ENCODE measurements at places on chromosomes 6 and 20.

DNA sequence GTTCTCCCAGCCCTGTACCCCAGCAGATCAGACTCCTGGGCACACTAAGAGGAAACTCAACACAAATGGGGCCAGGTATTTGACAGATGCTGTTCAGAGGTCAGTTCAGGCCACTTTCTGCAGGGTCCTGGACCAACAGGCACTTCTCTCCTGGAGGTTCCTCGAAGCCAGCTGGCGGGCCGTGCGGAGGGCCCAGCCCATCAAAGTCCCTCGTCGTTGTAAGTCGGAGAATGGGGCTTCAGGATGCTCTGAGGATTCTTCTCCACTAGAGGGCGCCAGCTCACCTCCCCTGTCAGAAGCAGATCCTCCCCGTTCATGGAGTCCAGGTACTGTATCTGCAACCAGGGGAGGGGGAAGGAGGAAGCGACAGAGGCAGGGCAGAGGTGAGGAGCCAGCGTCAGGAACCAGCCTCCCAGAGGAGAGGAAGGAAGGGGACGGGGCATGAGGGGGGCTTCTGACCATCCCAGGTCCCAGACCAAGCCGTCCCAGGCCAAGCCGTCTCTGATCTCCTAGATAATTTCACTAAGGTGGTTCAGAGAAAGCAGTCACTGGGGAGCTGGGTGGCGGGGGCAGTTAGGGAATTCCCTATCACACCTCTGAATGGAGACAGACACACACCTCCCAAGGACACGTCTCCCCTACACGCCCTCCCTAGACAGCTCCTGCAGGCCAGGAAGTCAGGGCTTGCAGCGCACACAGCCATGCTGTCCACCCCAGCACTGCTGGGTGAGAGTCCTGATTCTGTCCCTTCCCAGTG, 11.7 kb upstream of the FAM83C start:
- no peak for DNase-seq
- H3K36me3 ChIP-seq: no peaks in the 10 kb centered on the region
- peaks cover 53% of the 10 kb centered on the region for H3K4me1 ChIP-seq

DNA sequence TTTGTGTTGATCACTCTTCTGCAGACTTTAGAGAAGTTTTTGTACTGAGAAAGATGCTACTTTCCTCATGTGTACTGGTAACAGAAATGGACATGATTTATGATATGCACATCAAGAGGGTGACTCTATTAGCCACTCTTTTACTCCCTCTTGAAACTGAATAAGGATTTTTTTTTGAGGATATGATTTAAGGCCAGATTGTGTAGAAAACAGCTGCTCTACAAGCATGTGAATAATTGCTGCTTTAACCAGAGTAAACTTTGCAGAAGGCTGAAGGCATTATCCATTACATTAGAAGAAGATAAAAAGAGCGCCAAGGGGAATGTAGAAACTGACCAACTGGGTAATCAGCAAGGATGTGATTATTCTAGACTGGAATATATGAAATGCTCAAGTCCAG, 276.2 kb upstream of the MAP3K7 start:
- H3K27ac ChIP-seq: no peak overlapping the region
- H3K36me3 ChIP-seq: no peaks in the 10 kb centered on the region
- no peaks in the 10 kb centered on the region for H3K4me1 ChIP-seq

- H3K36me3 ChIP-seq: no peaks in the 10 kb centered on the region
- H3K27me3 ChIP-seq: no peaks in the 10 kb centered on the region
- DNase-seq: no peak
Observed at GRCh38 chr6:10099529-10100140, 315.2 kb downstream of the TFAP2A start.

DNA sequence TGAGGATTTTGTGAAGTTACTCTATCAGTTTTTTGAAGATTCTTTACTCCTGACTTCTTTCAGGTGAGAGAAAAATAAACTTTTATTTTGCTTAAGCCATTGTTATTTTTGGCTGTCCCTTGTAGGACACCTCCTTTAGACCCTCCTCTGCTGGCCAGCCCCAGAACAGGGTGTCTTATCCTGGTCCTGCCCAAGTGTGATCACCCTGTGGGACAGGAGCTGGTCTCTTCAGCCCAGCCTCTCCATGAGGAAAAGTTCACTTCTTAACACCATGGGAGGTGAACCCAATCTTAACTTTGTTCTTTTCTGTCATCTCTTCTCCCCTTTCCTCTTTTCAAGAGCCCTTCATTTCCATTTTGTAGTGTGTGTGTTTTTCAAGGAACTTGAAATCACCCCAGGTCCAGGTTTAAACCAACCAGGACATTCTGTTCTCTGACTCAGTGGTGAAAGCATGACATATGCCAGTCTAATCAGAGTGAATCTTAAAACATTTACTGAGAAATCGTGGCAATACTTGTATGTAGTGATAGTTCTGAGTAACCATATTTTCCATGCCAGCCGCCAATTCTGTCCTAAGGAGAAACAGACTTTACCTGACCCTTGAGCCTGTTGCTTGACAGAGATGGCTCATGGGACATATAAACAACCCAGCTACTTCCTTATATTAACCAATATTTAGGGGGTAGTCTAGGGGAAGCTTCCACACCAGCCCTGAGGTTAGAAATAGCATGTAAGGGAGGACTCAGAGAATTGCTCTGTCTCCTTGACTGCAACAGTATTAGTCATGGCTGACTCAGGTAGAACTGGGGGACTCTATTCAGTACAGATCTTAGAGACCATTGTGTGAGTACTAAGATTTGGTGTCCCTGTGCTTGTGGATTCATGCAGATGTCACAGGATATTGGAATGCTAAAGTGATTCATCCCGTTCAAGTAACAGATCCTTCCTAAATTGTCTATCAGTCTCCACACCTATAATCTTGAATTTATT, 48.8 kb downstream of the FLRT3 start:
- no peak for DNase-seq
- no peaks in the 10 kb centered on the region for H3K27me3 ChIP-seq
- H3K36me3 ChIP-seq: no peaks in the 10 kb centered on the region
